ENCODE measurements at places on chromosomes 7 and 10.

- H3K4me3 ChIP-seq: no peak overlapping the region
- H3K4me1 ChIP-seq: peaks cover 10% of the 10 kb centered on the region
- no peaks in the 10 kb centered on the region for H3K27me3 ChIP-seq
- H3K36me3 ChIP-seq: no peaks in the 10 kb centered on the region
These were observed 140.4 kb upstream of the PRSS1 start for GRCh38 chr7:142608630-142609428.

DNA sequence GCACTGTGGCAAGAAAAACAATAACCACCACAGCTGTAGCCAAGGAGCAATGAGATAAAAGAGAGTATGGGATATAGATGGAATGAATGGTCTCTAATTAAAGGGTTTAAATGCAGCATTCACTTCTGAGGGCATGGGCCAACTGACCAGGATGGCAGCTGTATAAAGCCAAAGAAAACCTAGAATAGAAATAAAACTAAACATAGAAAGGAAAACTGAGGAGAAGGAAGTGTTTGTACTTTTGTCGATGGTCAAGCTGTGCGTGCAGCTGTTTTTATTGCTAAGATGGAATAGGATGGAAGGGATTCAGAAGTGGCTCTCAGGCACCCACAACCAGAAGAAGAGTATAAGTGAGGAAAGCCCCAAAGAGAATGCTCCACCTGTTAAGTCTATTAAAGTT lies 37.9 kb downstream of the ZC3HC1 start:
- no peak overlapping the region for H3K4me3 ChIP-seq
- no peak for DNase-seq

DNA sequence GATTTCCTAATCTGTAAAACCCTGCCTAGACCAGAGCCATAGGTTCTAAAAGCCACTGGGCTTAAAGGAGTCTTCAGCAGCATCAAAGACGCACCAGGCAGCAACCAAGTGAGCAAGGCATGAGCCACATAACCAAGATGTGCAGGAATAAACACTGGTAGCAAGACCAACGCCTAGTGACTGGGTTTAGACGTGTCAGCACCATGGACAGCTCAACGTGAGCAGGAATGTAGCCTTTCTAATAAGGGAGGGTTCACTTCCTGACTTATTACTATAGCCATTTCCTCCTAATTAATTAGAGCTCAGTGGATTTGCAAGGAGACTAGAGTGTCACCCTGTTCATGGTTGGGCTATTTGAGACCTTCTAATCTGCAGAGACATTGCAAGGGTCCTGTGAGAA lies 223.7 kb downstream of the LHFPL3 start:
- H3K4me3 ChIP-seq: no peak overlapping the region
- H3K36me3 ChIP-seq: no peaks in the 10 kb centered on the region
- H3K27ac ChIP-seq: no peak overlapping the region

- no peak overlapping the region for H3K27ac ChIP-seq
- H3K4me1 ChIP-seq: peaks cover 37% of the 10 kb centered on the region
- no peak overlapping the region for H3K4me3 ChIP-seq
- peak; percentile 79 for DNase-seq
- no peaks in the 10 kb centered on the region for H3K27me3 ChIP-seq
These were observed 59.8 kb downstream of the COL13A1 start for GRCh38 chr10:69861251-69862240.

GRCh38 chr10:79001082-79001885 lies 67.5 kb upstream of the ZMIZ1 start:
- H3K4me1 ChIP-seq: no peaks in the 10 kb centered on the region
- peak; percentile 51 for DNase-seq
- H3K27me3 ChIP-seq: no peaks in the 10 kb centered on the region
- no peak overlapping the region for H3K4me3 ChIP-seq
- no peaks in the 10 kb centered on the region for H3K36me3 ChIP-seq
